Fibroblast of lung (primary cell): ENCODE measurements at places on chromosomes 5 and 9.

DNA sequence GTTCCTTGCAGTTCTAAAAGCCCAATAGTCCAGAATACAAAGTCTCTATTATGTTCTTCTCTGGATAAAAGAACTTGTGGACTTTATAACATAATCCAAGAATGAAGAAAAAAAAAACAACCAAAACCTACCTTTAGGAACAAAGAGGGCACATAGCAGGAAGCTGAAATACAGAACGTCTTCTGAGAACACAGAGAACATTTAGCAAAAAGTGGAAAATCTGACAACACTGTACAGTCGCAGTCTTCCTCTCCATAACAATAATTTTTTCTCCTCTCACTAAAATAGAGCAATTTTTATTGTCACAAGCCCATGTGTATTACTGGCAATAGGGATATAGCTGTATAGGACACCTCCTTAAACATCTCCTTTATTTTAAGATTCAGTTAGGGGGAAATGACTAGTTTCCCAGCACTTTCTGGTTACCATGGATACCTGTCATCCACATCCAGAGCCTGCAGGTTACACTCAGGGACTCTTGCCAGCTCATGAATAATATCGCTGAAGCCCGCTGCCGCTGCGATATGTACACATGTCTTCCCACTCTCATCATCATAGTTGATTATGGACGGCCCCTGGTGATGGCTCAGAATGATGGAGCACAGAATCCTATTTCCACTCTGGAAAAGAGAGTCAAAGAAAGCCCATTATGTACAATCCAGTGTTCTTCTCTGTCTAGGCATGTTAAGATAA lies 106.5 kb downstream of the ANKRD55 start:
- DNase-seq = peak; percentile 73

GRCh38 chr5:4781299-4781698 lies 358.8 kb upstream of the ADAMTS16 start:
- DNase-seq = no peak

GRCh38 chr5:44385291-44385900 lies 3.8 kb downstream of the FGF10 start:
- peak; percentile 60 for DNase-seq

DNA sequence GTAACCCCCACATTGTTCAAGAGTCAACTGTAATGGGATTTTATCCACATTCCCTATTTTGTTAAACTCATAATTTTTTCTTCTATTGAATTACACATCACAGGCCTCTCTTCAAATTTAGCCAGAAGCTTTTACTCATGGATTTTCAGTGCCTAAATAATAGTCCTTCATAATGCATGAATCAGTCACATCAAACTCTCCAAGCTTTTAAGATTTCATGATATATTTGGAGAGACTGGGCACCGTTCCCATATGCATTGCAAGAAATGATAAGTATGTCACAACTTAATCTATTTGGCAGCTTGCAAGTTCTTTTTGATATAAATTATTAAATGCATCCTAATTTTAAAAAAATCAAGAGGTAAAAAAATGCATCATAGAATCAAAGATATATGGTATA lies 465.9 kb downstream of the DMAC1 start:
- no peak for DNase-seq

DNA sequence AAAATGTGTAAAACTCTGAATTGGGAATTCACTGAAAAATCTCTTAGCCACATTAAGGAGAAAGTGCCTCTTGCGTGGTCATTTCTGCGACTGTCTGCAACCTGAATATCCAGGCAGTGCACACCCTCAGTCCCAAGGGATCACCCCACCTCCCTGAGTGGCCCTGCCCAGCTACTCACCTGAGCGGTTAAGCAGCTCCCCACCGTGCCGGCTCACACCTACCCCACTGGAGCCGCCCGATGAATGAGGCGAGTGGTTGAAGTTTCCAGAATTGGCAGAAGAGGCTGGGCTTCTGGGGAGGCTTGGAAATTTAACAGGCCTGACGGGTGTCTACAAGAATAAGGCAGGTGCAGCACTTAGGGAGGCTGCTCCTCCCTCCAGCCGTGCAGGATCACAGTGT lies 25.6 kb downstream of the ANKS6 start:
- no peak for DNase-seq

- DNase-seq = no peak
Observed at GRCh38 chr9:34417734-34418133, 40.6 kb downstream of the FAM219A start.

- peak; percentile 29 for DNase-seq
Observed at GRCh38 chr9:71767776-71768321, 464 bp downstream of the CEMIP2 start.

DNA sequence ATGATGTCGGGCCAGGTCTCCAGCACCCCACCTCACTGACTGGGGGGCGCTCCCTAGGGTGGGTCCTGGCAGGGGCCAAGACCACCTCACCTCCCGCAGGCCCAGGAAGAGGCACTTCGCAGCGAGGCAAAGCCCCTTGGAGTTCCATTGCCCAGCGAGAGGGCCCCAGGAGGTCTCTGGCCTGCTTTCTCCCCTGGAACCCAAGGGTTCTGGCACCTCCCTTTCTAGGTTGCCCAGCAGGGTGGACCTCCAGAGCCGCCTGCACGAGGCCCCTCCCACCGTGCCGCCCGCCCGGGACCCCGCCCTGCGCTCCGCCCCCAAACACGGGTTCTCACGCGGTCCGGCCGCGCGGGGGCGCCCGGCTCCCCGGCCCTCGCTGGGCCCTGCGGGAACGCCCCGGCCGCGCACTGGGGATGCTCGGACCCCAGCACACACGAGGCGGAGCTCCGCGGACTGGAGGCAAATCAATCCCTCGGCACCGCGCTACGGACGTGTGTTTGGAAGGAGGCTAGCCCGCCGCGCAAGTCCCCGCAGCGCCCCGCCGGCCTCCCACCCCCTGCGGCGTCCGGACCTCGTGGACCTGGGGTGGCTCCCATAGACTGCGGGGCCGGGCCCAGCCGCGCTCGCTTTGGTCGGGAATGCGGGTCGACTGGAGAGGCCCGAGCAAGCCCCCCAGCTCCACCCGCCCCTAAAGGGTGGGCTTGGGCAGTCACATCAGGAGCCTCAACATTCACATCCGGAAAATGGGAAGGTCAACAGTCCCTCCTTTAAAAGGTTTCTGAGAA lies 99.5 kb upstream of the LMX1B start:
- peak; percentile 28 for DNase-seq

- no peak for DNase-seq
Observed at GRCh38 chr5:135177591-135177990, 143.6 kb upstream of the PITX1 start.

GRCh38 chr5:83947763-83948162 lies 227.1 kb upstream of the HAPLN1 start:
- no peak for DNase-seq

DNA sequence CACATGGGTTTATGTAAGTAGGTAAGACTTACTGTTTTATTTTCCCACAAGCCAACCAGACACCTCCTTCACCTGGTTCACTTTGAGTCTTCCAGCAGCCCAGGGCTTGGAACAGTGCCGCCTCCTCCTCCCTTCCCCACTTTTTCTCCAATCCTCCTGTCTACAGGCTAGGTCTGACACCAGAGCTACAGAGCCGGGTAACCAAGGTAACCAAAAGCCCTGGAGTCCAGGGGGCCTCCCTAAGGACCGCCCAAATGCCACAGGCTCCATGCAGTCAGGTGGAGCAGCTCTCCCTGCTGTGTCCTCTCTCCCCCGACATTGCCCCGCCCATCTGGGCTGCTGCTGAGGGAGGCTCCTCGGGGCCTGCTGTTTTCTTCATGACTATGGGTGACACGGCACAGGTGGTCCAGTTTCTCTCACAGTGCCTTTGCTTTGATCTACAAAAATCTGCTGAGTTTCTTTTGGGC lies 138.0 kb upstream of the EFNA5 start:
- DNase-seq = peak; percentile 12

DNA sequence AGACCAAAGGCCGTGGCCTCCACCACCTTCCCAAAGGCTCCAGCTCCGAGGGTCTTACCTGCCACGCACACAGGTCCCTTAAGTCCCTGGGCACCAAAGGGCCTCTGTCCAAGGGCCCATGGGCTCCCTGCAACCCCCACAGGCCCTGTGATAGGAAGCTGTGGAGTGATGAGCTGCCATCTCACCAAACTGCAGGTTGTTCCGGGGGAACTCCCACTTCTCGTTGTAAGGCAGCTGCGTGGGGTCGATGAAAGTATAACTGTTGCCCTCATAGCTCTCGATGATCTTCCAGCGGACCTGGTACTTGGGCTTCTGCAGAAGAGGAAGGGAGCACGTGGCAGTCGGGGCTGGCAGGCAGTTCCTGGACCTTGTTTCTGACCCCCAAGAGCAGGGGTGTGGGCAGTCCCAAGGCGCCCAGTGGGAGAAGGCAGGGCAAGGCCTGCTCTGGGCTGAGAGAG lies 24.8 kb downstream of the CSF1R start:
- no peak for DNase-seq

DNA sequence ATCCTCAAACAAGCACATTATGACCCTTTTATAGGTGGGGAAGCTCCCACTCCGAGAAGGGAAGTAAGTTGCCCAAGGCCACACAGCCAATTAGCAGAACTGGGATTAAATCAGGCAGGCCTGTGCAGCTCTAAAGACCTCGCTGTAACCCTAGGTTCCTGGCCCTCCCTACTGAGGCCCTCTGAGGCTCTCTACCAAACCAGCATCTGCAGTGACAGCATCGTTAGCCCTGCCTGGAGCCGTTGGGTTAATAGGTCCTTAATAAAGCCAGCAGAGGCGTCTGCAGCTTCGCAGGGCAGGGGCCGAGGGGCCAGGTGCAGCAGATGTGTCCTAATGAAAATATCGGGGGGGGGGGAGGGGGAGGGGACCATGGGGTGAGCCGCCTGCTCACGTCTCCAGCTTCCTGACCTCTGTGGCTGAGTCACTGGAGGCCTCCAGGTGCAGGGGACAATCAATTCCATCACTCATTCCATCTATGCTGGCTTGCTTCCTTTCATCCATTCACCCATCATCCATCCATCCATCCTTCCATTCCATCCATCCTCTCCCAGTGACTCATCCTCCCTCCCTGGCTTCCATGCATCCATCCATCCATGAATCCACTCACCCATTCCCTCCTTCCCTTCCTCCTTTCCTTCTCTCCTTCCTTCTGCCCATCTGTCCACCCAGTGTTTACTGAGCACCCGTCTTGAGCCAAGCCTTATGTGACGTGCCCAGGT lies 203.9 kb downstream of the C9orf50 start:
- peak; percentile 55 for DNase-seq

- no peak for DNase-seq
Observed at GRCh38 chr9:98902516-98902915, 41.2 kb upstream of the COL15A1 start.

- DNase-seq = no peak
Observed at GRCh38 chr5:135482381-135482933, 30.3 kb upstream of the TIFAB start.

GRCh38 chr5:54492178-54492577 lies 25.4 kb upstream of the SNX18 start:
- no peak for DNase-seq

- no peak for DNase-seq
Observed at GRCh38 chr5:18095061-18095460, 460.8 kb downstream of the TAF11L14 start.

DNA sequence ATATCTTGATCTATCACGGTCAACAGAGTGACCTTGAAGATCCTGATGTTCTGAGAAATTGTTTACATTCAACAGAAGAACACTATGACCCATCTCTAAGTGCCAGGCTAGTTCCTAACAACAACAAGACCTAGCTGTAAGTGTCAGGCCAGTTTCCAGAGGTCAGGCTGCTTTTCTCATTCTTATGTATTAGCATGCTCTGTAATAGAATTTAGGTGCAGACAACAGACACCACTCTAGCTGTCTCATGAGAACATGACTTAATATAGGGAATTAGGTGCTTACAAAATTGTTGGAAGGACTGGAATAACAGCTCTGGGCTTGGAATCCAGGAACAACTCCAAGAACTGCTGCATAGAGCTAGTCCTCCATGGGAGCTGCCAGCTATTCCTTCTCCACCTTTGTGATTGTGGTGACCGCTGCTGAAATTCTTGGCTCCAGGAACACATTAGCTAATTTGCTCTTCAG lies 138.7 kb downstream of the SNX18 start:
- peak; percentile 70 for DNase-seq

- DNase-seq = no peak
Observed at GRCh38 chr5:110082863-110083262, 393.1 kb downstream of the MAN2A1 start.

- no peak for DNase-seq
Observed at GRCh38 chr9:18061856-18062255, 412.1 kb upstream of the ADAMTSL1 start.

DNA sequence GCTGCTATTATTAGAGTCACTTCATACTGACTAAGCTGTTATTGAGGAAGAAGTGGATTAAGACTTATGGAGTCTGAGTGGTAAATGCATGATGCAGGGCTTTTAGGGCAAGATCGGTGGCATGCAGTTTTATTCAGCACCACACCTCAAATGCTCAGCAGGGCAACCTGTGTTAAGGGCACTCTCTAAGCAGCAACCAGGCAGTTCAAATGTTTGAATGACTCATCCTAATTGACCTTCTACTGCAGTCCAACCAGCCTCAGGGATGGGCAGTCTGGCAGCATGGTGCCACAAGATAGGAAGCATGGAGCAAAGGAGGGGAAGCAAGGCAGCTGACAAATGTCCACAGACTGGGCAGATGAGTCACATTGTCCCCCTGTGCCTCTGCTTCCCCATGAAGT lies 80.2 kb upstream of the MIER3 start:
- DNase-seq = no peak

- DNase-seq = no peak
Observed at GRCh38 chr5:73183000-73183399, 10.0 kb downstream of the TMEM174 start.

- DNase-seq = peak; percentile 73
Observed at GRCh38 chr5:150044329-150044681, 42.0 kb downstream of the CSF1R start.

DNA sequence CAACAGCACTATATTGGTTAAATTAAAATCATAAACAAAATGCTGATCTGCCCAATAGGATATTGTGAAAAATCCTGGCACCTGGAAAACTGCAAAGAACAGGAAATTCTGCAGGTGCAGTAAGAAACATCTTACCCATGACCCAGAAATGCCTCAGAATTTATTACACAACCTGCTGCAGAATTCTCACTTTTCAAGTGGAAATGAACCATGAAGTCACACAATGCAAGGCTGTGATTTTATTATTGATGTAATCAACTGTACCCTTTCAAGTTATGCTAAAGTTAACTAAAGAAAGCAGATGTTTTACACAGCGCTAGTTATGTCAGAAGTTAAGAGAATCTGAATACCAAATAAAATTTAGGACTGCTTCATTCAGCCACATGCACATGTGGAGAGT lies 6.0 kb downstream of the STRBP start:
- DNase-seq = no peak

GRCh38 chr5:116536316-116537083 lies 38.1 kb downstream of the SEMA6A start:
- no peak for DNase-seq
